ENCODE measurements at places on chromosomes 1 and 21.

DNA sequence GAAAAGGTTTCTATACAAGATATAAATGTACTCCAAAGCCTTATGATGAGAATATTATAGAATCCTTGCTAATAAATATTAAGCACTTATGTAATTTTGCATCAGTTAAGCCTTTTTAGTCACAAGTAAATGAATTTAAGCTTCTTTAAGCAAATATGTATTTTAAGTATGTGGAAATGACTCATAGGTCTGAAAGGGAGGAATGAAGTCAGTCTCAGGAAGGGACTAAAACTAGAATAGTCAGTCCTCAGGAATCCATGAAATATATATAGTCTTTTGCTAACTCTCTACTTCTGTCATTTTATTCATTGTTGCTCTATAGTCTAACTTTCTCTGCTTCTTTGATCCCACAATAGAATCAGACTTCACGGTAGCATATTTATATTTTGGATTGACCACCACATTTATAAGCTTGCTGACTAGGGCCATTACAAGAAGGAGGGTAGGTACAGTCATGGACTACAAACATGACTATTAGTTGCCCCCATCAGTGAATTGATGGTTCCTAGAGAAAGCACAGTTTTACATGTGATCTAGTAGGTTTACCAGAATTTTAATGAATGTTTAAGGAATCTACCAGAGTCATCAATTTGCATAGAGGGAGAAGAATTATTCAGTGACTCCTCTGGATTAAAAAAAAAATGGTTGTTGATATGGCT lies 20.2 kb upstream of the RABGGTB start:
- peak; percentile 45 for DNase-seq

DNA sequence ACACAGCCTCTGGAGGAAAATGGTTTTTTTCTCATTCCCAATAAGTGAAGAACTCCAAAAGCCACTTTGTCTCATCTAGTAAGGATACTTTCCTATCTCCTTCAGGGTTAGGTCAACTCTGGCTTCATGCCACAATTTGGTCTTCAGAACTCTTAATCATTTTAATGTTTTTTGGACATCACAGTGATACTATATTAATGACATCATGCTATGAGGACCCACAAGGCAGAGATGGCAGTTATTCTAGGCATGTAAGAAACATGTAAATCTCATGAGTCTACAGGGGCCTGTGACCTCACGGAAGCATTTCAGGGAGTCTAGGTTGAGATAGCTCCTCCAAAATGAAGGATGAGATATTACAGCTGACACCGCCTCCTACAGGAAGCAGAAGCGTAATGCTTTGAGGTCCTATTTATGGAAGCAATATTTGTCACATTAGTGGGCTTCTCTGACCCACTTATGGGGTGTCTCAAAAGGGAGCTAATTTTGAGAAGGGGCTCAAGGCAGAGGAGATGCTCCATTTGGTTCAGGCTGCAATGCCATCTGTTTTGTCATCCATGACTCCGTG lies 5.0 kb upstream of the GPR137B start:
- DNase-seq = no peak

DNA sequence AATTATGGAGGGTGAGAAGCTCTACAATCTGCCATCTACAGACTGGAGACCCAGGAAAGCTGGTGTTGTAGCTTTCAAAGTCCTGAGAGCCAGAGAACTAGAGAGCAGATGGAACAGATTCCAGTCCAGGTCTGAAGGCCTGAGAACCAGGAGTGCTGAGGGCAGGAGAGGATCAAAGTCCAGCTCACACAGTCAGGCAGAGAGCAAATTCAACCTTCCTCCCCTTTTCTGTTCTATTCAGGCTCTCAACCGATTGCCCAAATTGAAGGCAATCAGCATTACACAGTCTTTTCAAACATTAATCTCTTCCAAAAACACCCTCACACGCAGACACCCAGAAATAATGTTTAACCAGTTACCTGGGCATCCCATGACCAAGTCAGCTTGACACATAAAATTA lies 2.5 kb upstream of the TMPRSS2 start:
- no peak for DNase-seq

GRCh38 chr1:3514404-3514803 lies 59.9 kb downstream of the ARHGEF16 start:
- no peak for DNase-seq

GRCh38 chr21:24658026-24658425 lies 949.3 kb downstream of the MRPL39 start:
- DNase-seq = no peak

- no peak for DNase-seq
Observed at GRCh38 chr21:32064281-32064910, 191.6 kb downstream of the HUNK start.

DNA sequence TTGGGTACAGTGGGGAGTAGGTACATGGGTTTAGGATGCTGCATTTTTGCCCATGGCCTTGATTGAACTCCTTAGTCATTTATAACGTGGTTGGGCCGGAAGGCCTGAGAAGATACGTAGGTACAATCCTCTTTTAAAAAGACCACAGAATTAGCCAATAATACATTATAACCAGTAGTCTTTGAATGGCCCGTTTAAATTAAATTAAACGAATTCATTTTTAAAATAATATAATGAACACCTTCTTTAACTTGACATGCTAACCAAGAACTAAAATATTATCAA lies 20.1 kb upstream of the ADAR start:
- DNase-seq = no peak

GRCh38 chr1:101859941-101860340 lies 136.8 kb downstream of the OLFM3 start:
- no peak for DNase-seq

- DNase-seq = no peak
Observed at GRCh38 chr21:26597031-26597430, 23.9 kb upstream of the CYYR1 start.
